Progenitor cell of endocrine pancreas (in vitro differentiated cells): ENCODE measurements at places on chromosomes 2 and 18. TPM values are rescaled to one million over a fixed set of nuclear protein-coding genes. Genes with fewer than 3 reads are reported as not detected.

The SLC9A4 gene
- 0.62 and 0.93 TPM in 2 replicates for total RNA-seq

The GATA6 gene
- 112 and 114 TPM in 2 replicates for total RNA-seq

The KIF1A gene
- 132 and 140 TPM in 2 replicates for total RNA-seq

- H3K4me3 ChIP-seq = no peak overlapping the region
- H3K4me1 ChIP-seq = peaks cover 23% of the 10 kb centered on the region
- no peak overlapping the region for H3K27ac ChIP-seq
- H3K36me3 ChIP-seq = peaks cover 14% of the 10 kb centered on the region
Observed at GRCh38 chr2:39379643-39380524, 57.2 kb downstream of the MAP4K3 start.

DNA sequence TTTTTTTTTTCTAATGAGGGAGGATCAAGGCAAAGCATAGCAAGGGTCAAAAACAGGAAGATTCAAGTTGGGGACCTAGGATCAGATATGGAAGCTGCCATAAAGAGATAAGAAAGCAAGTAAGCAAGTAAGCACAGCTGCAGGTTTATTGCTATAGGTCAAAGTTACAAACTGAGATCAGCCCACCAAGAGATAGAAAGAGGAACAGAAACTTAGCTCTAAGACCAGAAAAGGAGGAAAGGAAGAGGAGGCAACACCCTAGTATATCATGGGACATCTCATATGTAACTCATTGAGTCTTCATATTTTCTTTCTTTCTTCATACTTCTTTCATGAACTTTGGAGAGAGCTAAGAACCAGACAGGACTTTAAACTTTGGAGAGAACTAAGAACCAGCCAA, 295.9 kb upstream of the CRIM1 start:
- peaks cover 2% of the 10 kb centered on the region for H3K36me3 ChIP-seq
- peaks cover 16% of the 10 kb centered on the region for H3K4me1 ChIP-seq
- no peak overlapping the region for H3K4me3 ChIP-seq
- DNase-seq = no peak
- no peaks in the 10 kb centered on the region for H3K27me3 ChIP-seq

The C2orf80 gene
- not detected in 2 replicates for total RNA-seq

DNA sequence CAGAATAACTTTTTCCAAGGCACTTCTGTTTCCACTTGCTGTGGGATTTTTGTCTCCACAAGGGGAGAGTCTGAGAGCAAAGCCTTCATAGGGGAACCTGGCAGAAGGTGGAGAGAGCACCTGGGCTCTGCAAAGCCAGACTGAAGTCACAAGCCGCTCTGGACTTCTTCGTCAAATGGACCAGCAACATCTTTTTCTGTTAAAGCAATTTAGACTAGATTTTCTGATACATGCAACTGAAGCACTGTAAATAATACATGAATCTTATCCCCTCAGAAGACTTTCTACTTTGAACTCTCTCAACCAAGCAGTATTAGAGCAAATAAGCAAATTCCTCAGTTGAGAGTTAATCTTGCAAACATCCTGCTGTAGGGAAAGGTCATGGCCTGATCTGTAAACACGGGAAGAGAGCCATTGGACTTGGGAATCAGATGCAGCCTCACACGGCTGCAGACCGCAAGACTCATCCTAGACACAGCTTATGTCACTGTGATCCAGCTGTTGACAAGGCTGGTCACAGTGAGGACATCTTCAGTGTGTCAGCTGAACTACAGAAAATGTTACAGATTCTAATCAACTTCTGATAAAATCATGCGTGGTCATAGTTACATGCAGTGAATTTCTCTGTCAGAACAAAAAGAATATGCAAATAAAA, 3.2 kb downstream of the SH3YL1 start:
- H3K36me3 ChIP-seq = peaks cover 15% of the 10 kb centered on the region
- H3K27me3 ChIP-seq = no peaks in the 10 kb centered on the region
- no peak for DNase-seq
- peak overlapping the region; percentile 90 for H3K27ac ChIP-seq
- H3K4me1 ChIP-seq = peaks cover 39% of the 10 kb centered on the region

The EVA1A gene
- total RNA-seq = 10.9 and 11.5 TPM in 2 replicates

GRCh38 chr2:75788902-75789301, 78.2 kb upstream of the GCFC2 start:
- H3K27me3 ChIP-seq = no peaks in the 10 kb centered on the region
- H3K27ac ChIP-seq = no peak overlapping the region
- H3K36me3 ChIP-seq = no peaks in the 10 kb centered on the region
- no peak overlapping the region for H3K4me3 ChIP-seq
- H3K4me1 ChIP-seq = peaks cover 13% of the 10 kb centered on the region

The WDR33 gene
- total RNA-seq = 69.0 and 74.2 TPM in 2 replicates

DNA sequence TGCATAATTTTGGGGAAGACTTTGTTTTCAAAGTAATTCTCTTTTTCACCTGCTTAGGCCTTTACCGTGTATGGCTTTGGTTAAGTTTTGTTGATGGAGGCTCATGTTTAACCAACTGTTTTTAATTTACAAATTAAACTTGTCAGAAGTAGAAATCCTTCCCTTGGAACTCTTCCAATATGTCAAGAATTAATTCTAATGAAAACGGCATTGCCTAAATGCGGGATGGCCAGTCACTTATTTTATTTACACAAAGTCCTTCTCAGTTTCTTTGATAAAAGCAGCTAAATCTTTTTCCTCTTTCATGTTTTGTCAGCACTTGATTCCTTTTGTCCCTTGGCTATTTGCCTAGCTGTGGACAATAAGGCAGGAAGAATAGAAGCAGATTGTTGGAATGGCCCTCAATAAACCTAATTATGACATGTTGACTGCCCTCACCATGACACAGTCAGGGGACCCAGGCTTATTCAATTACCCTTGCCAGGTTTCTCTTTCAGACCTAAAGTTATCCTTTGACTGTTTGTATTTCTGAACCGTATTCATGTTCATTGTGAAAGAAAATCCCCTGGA, 26.3 kb downstream of the PAX3 start:
- H3K27me3 ChIP-seq = peaks cover 93% of the 10 kb centered on the region
- DNase-seq = no peak
- H3K4me1 ChIP-seq = no peaks in the 10 kb centered on the region
- no peak overlapping the region for H3K4me3 ChIP-seq
- no peak overlapping the region for H3K27ac ChIP-seq

GRCh38 chr2:129610766-129611165, 368.7 kb upstream of the RAB6C start:
- H3K36me3 ChIP-seq = no peaks in the 10 kb centered on the region
- no peaks in the 10 kb centered on the region for H3K4me1 ChIP-seq
- H3K27me3 ChIP-seq = peaks cover 24% of the 10 kb centered on the region

The EVX2 gene
- total RNA-seq = not detected in 2 replicates

DNA sequence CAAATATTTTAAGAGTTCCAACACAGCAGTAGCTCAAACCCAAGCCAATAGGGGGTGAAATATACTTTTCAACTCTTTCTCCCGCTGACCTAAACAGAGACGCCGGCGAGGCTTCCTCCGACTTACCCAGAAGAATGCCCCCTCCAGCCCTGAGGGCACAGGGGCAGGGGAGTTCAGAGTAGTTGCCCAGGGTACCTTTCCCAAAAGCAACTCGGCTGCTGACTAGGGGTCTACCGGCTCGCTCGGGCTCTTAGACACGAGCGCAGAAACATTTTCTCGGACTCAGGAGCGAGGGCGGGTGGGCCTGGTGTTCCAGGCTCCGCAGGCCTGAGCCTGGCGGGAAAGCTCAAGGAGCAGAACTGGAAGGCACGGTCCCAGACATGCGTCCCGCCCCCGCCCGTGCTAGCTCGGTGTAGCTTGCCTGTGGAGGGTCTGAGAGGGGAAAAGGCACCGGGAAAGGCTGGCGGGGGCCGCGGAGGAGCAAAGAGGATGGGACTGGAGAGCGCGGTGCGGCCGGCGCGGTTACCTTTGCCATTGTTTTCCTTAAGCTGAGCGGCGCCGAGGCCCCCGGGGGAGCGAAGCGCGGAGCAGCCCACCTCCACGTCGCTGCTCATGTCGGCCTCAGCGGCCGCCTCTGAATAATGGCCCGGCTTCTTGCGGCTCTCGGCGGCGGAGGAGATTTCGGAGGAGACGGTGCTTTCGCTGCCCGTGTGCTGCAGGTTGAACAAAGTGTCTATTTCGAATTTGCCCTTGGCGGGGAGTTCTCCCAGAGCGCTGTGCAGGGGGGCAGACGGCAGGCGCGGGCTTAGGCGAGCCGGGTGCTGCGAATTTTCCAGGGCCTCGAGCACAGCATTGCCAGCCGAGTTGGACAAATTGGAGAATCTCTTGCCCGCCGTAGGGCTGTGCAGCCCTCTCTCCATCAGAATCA, 674 bp downstream of the EVX2 start:
- H3K4me3 ChIP-seq = peak overlapping the region; percentile 26
- peaks cover 5% of the 10 kb centered on the region for H3K4me1 ChIP-seq
- H3K36me3 ChIP-seq = no peaks in the 10 kb centered on the region
- no peak for DNase-seq

The PSMA8 gene
- 0.29 TPM in 1 of 2 replicates, not detected in the other for total RNA-seq

GRCh38 chr2:43478412-43479086, 117.3 kb downstream of the THADA start:
- peaks cover 2% of the 10 kb centered on the region for H3K27me3 ChIP-seq
- H3K4me3 ChIP-seq = no peak overlapping the region
- H3K4me1 ChIP-seq = peaks cover 24% of the 10 kb centered on the region
- DNase-seq = no peak

DNA sequence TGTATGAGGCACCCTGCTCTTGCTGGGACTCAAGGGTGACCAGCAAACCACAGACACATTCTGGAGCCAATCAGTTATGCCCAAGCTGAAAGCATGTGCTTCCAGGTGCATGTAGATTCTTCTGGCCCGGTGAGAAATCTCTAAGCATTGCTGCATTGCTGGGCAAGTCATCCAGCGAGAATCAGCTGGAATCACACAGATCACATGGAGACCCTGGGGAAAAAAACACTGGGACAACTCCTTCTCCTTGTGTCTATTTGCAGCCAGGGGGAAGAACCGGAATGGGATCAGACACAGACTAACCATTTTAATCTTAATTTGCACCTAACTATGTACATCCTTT, 119.7 kb upstream of the KLF7 start:
- H3K4me3 ChIP-seq = no peak overlapping the region
- peaks cover 24% of the 10 kb centered on the region for H3K27me3 ChIP-seq
- no peak for DNase-seq
- H3K4me1 ChIP-seq = peaks cover 9% of the 10 kb centered on the region
- no peaks in the 10 kb centered on the region for H3K36me3 ChIP-seq

DNA sequence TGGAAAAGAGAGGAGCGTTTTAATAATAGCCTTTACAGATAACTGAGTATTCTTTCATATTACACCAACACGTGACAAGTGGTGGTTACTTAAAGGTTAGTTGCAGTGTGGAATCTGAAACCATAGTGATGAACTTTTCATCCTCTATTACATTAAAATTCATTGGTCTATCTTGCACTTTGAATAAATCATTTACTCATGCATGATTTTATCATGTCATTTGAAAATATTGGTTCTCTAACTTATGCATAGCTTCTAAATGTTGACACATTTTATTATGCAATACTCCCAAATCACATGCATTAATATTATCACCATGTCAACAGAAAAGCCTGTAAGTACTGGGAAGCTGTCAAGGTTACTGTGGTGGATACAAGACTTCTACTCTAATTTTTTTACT, 1432.2 kb downstream of the LRP1B start:
- H3K4me3 ChIP-seq = no peak overlapping the region
- H3K27ac ChIP-seq = no peak overlapping the region
- DNase-seq = no peak

DNA sequence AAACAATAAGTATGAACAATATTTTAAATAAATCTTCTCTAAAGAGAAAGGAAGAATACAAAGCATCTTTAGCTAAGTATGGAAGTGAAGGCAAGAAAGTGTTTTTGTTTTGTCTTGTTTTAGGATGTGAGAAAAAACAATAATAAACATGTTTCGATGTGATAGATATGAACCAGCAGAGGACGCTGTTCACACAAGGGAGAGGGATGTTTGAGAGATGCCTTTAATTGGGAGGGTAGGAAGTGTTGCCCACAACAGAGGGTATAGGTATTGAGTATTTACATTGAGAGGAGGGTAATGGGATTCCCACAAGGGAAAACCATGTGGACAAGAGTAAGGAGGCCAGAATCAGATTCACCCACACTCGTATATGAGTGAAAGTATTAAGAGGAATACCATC, 55.1 kb downstream of the CDH19 start:
- no peak for DNase-seq
- H3K4me3 ChIP-seq = no peak overlapping the region

The GALR1 gene
- total RNA-seq = 2.9 and 4.0 TPM in 2 replicates

DNA sequence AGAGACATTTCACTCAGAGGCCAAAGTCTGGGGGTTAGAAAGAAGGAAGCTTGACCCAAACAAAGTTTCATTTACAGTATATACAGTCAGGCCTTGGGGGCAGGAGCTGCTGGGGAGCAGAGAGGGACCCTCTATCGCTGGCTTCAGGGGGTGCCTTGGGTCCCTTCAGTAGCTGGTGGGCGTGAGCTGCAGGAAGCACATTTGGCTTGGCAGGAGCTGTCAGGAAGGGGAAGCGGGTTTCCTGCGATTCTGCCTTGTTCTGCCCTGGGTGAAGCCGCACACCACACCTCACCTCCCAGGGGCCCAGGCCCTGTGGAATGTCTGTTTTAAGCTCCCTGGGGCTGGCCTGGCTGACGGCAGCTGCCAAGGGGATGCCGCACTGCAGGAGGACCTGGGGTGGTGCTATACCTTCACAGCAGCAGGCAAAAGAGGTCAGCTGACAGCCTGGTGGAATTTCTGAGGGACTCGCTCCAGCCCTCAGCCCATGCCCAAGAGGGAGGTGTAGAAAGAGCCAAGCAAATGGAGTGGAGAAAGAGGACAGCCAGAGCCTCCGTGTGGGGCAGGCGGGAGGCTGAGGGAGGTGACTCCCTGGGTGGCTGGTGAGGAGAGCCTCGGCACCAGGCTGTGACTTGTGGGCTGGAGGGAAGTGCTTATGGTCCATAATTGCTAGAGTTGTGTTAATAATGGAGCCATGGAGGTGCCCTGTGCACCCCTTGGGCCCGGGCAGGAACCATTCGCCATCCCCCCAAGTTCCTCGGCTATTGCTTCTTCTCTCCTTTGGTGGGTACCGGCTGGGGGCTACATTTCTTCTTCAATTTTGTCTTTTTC, 43.9 kb downstream of the PSD4 start:
- H3K4me1 ChIP-seq = peaks cover 11% of the 10 kb centered on the region
- H3K36me3 ChIP-seq = no peaks in the 10 kb centered on the region
- H3K4me3 ChIP-seq = no peak overlapping the region
- no peak for DNase-seq
- peaks cover 12% of the 10 kb centered on the region for H3K27me3 ChIP-seq

GRCh38 chr2:81583311-81584108, 1279.0 kb upstream of the LRRTM1 start:
- H3K4me3 ChIP-seq = no peak overlapping the region
- no peaks in the 10 kb centered on the region for H3K27me3 ChIP-seq
- H3K27ac ChIP-seq = no peak overlapping the region
- DNase-seq = no peak
- no peaks in the 10 kb centered on the region for H3K36me3 ChIP-seq
- no peaks in the 10 kb centered on the region for H3K4me1 ChIP-seq

The FSHR gene
- 0.44 and 0.74 TPM in 2 replicates for total RNA-seq

The IL36RN gene
- 0.13 TPM in 1 of 2 replicates, not detected in the other for total RNA-seq
